ENCODE measurements at places on chromosomes 12 and 14.

DNA sequence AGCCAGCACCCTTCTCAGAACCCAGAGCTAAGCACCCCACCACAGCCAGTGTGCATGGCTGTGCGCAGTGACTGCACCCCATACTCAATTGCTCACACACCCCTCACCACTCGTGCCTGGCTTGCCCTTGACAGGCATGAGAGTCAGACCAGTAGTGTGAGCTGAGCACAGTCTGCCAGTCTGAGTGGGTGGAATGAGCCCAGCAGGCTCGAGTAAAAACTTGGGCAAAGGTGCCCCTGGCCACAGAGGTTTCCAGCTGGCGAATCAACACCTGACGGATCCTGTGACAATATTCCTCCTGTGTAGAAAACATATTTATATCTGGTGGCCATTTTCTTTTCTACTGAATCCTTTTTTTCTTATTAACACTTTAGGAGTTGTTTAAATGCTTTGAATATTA, 202.5 kb downstream of the TMEM117 start:
- DNase-seq: no peak

GRCh38 chr12:67504026-67504425, 144.5 kb upstream of the DYRK2 start:
- no peak for DNase-seq

DNA sequence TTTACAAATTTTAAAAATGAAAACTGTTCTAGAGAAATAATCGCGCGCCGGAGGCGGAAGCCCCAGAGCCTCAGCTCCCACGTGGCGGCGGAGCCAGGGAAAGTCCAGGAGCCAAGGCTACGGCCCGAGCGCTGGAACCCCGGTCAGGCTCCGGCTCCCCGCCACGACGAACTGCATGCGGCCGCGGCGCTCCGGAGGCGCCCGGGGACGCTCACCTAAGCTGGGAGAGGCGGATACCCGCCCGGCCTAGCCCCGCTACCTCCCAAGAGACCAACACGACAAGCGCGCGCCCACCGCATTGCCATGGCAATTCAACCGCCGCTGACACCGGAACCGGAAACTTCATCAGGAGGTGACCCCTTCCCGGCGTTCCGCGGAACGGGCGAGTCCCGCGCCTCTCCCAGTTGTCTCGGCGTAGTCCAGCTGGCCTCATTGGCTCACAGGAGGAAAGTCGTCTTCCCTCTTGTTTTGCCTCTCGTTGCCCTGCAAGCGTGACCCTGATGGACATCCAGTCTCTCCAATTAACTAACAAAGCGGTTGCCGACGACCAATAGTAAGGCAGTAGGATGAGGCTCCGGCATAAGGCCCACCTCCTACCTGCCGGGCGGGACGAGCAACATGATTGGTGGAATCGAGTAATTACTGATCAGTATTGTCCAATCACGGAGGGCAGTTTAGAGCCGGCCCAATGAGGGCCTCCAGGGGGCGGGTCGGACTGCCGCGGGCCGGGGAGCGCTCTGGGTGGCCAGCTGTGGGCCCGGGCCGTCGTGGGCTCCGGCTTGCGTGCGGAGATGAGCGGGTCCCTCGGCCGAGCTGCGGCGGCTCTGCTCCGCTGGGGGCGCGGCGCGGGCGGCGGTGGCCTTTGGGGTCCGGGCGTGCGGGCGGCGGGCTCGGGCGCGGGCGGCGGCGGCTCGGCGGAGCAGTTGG, at the start of gene GLRX5:
GLRX5 (plus strand) TSS at position 752 of the 927 bp plus-strand sequence; CDS start at position 792, 40 bp downstream.
- peak; percentile 100 for DNase-seq

GRCh38 chr12:42982828-42983227, 393.3 kb upstream of the PRICKLE1 start:
- DNase-seq: no peak

GRCh38 chr12:1496162-1496900, 98.0 kb downstream of the FBXL14 start:
- no peak for DNase-seq

DNA sequence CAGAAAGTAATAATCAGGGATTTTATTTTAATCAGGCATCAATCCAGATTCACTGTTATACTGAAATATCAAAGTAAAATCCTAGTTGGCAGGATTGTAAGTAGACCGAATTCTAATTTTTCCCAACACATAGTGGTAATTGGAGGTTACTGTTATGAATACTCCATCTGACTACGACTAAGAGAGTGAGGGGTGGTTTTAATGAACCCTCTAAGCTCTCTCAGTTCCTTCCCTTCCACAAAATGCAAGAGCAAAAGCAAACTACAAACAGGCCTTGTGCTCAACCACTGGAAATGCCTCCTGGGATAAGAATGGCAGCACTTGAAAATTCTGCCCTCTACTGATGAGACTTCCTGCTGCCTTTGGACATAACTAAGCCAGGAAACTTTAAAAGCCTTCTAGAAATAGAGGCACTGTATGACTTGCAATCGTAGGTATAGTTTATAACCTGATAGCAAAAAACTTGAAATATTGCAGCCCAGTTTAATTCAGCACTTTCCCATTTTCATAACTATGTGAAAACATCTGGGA, 184.8 kb downstream of the SLC16A7 start:
- peak; percentile 21 for DNase-seq

All from HT1080 (cell line).